ENCODE measurements at places on chromosomes 12 and 14.

- DNase-seq = no peak
These were observed 653.9 kb upstream of the TBX3 start for GRCh38 chr12:115337693-115338543.

DNA sequence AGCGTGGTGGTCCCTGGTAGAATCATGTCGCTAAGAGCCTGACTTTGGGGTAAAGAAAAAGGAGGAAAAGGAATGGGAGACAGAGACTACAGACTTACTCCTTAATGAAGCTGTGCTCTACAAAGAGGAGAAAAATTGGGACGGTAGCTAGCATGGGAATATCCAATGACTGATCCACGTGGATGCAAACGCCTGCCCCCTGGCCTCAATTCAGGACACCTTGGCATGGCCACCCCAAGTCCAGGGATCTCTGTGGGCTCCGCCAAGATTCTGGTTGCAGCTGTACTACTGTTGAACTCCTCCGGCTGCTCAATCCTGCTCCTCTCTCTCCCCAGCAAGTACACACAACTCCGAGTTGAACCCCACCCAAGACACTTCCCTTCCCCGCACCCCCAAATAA is 70.5 kb upstream of the DIO3 start:
- no peak for DNase-seq

DNA sequence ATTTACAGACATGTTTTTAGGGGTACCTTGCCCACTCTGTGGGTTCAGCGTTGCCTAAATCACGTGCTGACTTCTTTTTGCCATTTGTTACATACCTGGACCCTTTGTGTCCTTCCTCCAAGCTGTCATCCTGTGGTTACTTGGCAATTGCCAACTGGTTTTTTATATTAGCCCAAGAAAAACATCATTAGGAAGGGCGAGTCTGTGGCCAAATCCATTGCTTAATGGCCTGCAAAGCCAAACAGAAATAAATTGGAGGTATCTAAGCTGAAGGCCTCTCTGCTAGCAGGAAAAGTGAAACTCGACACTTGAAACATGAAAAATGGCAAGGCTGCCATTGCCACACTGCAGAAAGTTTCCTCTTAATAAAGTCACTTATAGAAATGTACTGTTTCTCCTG is 190.4 kb downstream of the NUAK1 start:
- DNase-seq = no peak

DNA sequence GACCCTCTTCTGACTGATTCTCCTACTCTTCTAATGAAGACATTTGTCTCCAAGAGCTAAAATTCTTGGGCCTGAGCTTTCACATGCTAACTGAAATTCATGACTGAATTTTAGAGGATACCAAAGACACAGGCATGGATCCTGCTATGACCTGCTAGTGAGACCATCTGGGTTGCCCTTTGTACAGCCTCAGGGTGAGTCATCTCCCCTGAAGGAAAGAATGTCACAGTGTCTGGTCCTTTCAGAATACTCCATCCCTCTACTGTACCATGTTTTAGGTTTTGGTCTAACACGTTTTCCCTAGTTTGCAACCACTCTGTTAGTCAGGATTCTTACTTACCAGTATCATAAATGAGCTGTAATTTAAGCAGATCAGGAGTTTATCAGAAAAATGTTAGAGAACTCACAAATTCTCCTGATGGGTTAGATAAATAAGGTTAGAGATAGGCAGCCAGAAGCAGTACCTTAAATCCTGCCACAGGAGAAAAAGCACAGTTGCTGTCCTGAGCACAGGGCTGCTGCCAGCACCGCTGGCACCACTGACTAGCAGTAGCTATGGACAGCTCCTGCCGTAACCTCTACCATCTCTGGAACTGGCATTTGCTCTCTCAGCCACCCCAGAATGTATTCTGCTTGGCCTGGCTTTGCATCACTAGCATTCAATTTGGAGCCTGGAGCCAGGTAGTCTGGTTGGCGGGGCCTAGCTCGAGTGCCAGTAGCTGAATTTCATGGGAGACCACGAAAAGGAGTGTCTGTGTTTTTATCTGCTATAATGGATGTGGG is 127.6 kb downstream of the ANO6 start:
- no peak for DNase-seq

- no peak for DNase-seq
These were observed 20.1 kb downstream of the SERPINA3 start for GRCh38 chr14:94632305-94632590.

DNA sequence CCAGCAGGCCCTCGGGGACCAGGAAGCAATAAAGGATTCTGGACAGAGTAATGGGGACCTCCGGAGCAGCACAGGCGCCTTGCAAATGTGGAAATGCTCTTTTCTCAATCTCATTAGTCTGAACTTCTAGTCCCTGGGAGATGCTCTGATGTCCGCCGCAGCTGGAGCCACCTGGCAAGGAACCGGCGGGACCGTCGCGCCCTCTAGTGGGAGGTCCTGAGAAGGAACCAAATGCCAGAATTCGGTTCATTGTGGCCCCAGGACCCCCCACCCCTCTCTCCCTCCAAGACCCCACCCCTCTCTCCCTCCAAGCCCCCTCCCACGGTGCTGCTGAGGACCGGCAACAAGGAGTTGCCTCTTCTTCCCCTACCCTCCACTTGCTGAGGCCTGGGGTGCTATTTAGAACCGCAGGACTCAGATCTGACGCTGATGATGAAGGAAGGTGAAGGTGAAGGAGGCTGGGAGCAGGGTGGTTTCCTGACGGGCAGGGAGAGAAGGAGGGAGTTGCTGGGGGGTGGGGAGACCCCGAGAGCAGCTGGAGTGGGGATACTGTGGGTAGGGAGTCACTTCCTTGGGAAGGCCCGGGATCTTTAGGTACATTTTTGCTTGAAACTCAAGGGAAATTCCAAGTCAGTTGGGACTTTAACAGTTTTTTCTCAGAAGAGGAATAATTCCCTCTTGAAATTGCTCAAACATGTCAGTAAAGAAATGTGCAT is 42.5 kb downstream of the SMIM41 start:
- DNase-seq = peak; percentile 56

GRCh38 chr12:118777504-118777903 is 203.8 kb upstream of the SRRM4 start:
- DNase-seq = no peak

DNA sequence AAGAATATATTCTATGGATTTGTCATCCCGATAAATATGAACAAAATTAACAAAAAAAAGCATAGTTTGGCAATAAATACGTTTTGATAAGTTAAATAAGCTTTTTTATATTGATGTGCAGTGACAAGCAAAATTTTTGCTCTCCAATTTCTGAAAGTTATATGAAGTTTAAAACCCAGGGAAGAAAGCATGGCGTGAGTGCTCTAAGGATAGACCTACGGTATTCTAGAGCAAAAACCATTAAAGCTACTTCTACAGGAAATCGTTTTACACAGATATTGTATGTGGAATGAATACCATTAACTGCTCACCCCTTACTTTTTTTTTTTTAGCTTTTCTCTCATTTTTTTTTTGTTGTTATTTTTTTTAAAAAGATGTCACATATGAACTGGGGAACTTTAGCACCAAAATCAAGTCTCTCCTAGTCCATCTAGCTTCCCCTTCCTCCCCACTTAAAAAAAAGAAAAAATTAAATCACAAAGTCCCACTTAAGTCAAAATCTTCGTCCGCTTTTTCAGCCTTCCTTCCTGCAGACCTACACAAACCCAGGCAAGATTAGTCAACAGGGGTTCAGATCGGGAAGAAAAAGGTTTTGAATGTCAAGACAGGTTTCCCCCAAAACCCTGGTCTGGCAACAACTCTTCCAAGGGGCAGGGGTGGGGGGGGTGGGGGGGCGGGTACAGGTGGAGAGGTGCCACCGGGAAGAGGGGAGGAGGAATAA is 4.4 kb downstream of the ZFP36L1 start:
- peak; percentile 19 for DNase-seq

GRCh38 chr12:130966443-130967030 is 12.8 kb downstream of the ADGRD1 start:
- no peak for DNase-seq

DNA sequence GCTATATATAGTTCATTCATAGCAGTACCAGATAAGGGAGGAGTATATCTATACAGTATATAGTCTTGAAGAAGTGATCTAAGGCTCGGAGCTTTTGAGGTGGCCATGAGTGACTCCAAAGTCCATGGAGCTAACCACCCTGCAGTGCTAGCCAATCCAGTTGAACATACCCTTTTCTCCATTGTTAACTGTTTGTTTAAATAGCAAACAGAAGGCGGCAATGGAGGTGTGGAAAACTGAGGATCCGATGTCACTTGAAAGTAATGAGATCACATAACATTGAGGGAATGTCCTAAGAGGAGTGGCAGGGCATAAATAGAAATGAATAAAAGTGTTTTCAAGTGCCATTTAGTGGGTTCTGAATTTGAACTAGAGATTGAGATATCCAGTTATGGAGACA is 12.4 kb upstream of the SNAPC1 start:
- DNase-seq = no peak

GRCh38 chr12:125614058-125614457 is 548.8 kb downstream of the AACS start:
- DNase-seq = no peak

DNA sequence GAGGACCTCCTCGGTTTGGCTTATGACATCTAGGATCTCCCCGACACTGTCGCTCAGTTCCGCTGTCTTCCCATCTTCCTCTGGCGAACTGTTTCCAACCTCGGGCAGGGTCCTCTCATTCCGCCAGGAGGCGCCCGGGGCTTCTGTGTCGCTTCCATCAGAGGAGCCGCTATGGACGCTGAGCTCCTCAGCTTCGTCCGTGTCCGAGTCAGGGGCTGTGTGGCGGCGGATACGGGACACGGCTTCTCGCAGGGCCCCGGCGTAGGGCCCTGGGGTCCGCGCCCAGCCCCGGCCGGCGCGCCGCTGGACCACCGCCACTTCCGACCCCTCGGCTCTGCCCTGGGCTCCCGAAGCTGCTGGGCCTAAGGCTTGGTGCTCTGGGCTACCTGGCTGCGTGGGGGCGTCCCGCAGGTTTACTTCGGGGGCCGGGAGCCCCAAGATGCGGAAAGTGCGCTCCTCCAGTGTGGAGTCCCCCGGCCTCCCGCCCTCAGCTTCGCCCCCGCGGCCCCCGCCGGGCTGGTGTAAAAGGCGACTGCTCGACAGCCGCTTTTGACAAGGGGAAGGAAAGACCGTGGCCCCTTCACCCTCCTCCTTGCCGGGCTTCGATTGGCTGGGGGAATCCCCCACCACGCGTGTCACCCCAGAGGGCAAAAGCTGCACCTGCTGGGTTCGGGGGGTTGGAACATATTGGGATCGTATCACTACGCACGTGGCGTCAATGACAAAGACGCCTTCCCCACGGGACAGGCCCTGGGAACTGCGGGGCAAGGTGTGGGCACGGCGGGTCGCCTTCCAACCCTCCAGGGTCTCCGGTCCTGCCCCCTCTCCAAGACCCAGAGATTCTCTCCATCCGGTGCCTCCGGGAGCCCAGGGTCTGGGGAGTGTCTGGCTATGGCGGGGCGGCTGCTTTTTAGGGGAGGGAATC is 2.1 kb downstream of the DDN start:
- DNase-seq = peak; percentile 75

DNA sequence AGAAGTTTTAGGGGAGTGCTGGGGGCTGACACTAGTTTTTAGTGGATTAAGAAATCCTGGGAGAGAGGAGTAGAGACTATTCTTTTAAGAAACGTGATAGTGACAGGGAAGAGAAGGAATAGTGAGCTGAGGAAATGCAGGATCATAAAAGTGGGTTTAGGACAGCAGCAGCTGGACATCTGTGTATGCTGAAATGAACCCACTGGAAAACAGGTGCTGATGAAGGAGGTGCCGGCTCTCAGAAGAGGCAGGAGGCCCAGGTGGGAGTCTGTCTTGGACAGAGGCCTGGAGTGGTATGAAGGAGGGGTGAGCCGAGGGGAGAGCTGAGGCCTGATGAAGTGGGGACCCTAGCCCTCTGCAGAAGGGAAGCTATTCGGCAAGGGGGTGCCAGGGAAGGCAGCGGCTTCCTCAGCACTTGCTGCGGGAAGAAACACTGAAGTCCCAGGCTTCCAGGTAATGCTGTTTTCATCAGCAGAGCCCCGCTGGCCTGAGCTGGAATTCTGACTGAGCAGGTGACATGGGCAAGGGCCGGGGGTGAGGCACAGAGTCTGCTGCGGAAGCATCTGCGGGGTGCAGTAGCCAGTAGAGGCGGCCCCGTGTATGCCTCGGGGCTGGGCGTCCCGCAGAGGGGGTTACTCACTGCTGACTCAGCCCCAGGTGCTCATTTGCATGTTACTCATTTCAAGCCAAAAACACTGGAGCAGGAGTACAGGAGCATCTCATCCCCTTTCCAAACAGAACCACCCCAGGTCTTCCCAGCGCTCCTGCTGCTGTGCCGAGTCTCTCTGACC is 89.7 kb downstream of the TMCC3 start:
- peak; percentile 24 for DNase-seq

GRCh38 chr12:43760396-43760795 is 1.6 kb downstream of the IRAK4 start:
- DNase-seq = no peak

- no peak for DNase-seq
These were observed 247.7 kb upstream of the SFSWAP start for GRCh38 chr12:131463174-131463573.

DNA sequence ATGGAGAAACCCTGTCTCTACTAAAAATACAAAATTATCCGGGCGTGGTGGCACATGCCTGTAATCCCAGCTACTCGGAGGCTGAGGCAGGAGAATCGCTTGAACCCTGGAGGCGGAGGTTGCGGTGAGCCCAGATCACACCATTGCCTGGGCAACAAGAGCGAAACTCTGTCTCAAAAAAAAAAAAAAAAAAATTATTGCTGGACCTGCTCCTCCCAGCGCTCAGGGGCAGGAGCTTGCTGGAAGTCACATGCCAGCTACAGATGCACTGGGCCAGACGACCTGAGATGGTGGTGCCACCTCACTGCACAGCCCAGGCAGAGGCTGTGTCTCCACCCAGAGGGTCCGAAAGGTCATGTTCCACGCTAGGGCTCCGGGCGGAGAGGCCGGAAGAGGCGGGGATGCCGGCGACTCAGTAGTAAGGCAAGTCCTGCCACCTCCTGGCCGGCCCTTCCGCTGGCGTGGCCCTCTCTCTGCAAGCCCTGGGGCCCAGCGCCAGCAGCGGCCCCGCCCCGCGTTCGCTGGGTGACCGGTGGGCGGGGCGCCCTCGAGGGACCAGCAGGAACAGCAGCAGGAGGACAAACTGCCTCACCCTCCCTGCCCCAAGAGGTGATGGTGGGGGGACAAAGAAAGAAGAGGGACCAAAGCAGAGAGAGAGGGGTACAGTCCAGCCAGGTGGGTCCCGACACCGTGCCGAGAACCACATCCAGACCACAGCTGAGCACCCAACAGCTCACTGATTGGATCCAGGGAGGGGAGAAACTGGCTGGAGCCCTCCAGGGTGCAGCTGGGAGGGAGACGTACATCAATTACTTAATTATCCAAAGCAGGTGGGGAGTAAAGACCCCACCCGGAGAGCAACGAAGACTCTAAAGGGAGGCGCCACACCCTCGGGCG is 3.6 kb upstream of the RHOF start:
- peak; percentile 22 for DNase-seq

DNA sequence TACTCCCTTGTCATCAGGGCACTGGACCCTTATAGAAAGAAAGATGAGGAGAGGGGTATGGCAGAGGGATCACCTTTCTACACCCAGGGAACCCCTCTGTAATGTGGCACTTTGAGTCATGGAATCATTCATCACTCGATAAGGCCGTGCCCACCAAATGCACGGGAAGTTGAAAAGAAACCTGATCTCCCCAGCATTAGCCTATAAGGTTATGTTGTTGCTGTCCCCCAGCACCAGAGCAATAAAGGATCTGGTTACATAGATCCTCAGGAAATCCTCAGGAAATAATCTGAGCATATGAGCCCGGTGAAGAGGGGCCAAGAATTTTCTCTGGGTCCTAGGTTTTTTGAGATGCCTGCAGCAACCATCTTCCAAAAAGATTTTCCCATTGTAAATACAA is 148.8 kb upstream of the CRY1 start:
- no peak for DNase-seq

Data from CD4-positive, alpha-beta T cell treated with Interleukin-4 for 1 hour (primary cell).